ENCODE measurements at places on chromosomes 12 and 14. TPM values are rescaled to one million over a fixed set of nuclear protein-coding genes. Genes with fewer than 3 reads are reported as not detected.

- H3K4me3 ChIP-seq, result no peak overlapping the region
- no peak overlapping the region for H3K27ac ChIP-seq
- no peaks in the 10 kb centered on the region for H3K36me3 ChIP-seq
- no peaks in the 10 kb centered on the region for H3K27me3 ChIP-seq
- peaks cover 31% of the 10 kb centered on the region for H3K4me1 ChIP-seq
These were observed 54.3 kb downstream of the HMGA2 start for GRCh38 chr12:65878540-65878939.

Gene SLC17A8
- total RNA-seq, result not detected

GRCh38 chr14:71478542-71478941 lies 453.7 kb upstream of the RGS6 start:
- H3K36me3 ChIP-seq, result no peaks in the 10 kb centered on the region
- H3K27ac ChIP-seq, result no peak overlapping the region
- peaks cover 16% of the 10 kb centered on the region for H3K4me1 ChIP-seq
- no peak overlapping the region for H3K4me3 ChIP-seq

DNA sequence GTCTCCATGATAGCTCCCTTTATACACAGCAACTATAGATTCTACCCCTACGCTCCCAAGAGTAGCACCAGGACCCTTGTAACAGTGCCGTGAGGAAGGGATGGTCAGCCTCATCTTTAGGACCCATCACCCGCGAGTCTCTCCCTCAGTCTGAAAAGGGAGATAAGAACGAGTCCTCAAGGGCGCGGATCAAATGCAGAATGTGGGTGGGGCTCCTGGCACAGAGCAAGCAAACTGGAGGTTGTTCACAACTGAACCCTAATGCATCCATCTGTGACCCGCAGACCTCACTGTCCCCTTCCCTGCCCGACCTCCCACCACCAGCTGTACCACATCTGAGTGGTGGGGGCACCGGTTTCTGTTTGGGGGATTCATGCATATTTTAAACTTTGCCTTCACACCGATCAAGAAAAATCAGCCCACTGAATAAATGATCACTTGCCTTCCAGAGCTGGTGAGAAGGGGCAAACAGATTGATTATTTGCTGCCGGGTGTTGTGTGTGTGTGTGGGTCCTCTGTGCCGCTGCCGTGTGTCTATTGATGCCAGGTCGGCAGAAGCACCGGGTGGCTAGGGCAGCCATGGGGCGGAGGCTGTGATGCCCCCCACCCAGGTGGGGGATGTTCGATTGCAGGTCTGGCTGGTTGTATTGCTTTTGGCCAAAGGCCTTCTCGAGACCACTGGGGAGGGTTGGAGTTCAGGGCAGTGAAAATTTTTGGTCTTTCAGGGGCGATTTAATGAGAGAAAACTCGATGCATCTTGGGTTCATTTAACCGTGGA lies 35.7 kb upstream of the BEGAIN start:
- DNase-seq, result no peak
- no peak overlapping the region for H3K27ac ChIP-seq
- H3K27me3 ChIP-seq, result peaks cover 68% of the 10 kb centered on the region

GRCh38 chr14:100370003-100370402 lies 46.9 kb downstream of the SLC25A47 start:
- peaks cover 17% of the 10 kb centered on the region for H3K4me1 ChIP-seq
- H3K27me3 ChIP-seq, result no peaks in the 10 kb centered on the region
- no peak overlapping the region for H3K4me3 ChIP-seq
- H3K27ac ChIP-seq, result no peak overlapping the region
- H3K36me3 ChIP-seq, result peaks cover 47% of the 10 kb centered on the region
- no peak for DNase-seq

Gene OASL
- total RNA-seq, result under 0.01 TPM

- H3K4me3 ChIP-seq, result no peak overlapping the region
- H3K27ac ChIP-seq, result peak overlapping the region; percentile 3
- peak; percentile 63 for DNase-seq
These were observed 23.0 kb upstream of the TTC7B start for GRCh38 chr14:90839024-90839888.

DNA sequence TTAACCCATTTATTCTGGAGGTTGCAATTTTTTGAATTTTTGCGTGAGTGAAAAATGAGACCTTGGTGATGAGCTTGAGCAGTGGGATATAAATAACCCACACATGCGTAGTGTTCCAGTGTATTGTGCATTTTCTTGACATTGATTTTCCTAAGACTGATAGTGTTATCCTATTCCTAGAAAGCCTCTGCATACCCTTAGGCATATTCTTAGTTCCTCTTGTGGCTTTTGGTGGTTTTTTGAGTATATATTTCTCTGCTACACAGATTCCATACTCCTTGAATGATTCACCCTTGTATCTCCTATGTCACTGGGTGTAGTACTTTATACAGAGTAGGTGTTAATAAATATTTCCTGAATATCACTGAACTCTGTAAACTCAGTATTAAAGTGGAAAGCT lies 363.4 kb upstream of the PDE3A start:
- H3K36me3 ChIP-seq, result no peaks in the 10 kb centered on the region
- H3K4me3 ChIP-seq, result no peak overlapping the region
- H3K4me1 ChIP-seq, result peaks cover 2% of the 10 kb centered on the region
- no peaks in the 10 kb centered on the region for H3K27me3 ChIP-seq
- DNase-seq, result peak; percentile 27

GRCh38 chr12:27615331-27615891 lies 80.8 kb upstream of the REP15 start:
- DNase-seq, result peak; percentile 56
- no peaks in the 10 kb centered on the region for H3K36me3 ChIP-seq
- peaks cover 11% of the 10 kb centered on the region for H3K4me1 ChIP-seq
- no peaks in the 10 kb centered on the region for H3K27me3 ChIP-seq
- no peak overlapping the region for H3K4me3 ChIP-seq

Gene LMBR1L
- 18.1 TPM for total RNA-seq

Gene CABP1
- total RNA-seq, result 0.83 TPM

- H3K4me1 ChIP-seq, result no peaks in the 10 kb centered on the region
- DNase-seq, result peak; percentile 67
- H3K4me3 ChIP-seq, result no peak overlapping the region
- no peaks in the 10 kb centered on the region for H3K27me3 ChIP-seq
- no peak overlapping the region for H3K27ac ChIP-seq
These were observed 10.7 kb downstream of the KANSL2 start for GRCh38 chr12:48671231-48671856.

DNA sequence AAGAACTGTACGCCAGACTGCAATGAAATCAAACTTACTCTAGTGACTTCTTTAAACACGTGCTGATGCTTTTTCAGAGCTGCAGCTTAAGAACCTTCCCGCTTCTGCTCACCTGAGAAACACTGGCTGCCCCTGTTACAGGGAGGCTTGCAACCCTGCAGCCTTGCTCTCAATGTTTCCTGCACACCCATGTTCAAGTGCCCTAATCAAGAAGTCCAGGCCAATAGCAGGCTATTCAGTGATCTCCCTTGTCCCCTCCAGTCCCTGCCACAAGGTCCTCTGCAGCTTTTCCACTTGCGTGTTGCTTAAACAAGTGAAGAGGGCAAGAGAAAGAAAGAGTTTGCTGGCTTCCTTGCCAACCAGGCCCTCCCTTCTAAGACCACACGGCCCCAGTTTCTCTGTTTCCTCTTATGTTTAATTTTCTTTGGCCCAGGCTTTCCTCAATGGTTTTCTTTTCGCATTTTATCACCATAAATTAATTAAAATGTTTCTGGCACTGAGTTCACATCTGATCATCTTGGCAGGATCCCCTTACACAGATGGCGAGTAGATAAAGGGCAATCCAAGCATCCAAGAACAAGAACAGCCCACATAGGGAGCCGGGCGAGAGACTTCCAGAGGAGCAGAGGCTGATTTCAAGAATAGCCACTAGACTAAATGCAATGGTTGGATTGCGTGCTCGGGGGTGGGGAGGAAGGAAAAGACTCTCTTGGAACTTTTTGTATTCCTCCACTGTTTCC lies 82.3 kb upstream of the CDKN3 start:
- no peak overlapping the region for H3K4me3 ChIP-seq
- H3K27me3 ChIP-seq, result peaks cover 8% of the 10 kb centered on the region
- peaks cover 2% of the 10 kb centered on the region for H3K4me1 ChIP-seq
- H3K27ac ChIP-seq, result no peak overlapping the region
- no peak for DNase-seq

DNA sequence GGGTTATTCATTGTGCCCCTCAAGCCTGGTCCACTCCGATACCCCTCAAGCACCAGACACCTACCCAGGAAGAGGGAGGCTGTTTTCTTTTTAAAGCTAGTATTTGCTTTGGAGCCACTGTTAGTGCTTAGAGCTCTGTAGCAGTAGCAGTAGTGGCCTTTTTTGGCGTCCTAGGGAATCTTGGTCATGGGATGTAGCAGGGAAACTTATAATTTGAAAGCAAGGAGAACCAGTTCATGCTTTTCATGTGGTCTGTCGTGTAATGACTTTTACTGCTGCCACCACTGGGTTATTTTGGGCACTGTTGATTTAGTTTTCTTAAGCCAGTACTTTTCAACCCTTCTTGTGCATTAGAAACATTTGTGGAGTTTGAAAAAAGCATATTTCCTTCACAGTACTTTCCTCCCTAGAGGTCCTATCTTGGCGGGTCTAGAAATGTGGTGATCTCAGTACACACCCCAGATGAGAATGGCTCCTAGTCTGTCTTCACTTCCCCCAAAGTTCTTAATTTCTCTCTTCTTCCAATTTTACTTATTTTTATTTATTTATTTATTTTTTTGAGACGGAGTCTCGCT lies 49.7 kb downstream of the MARK3 start:
- H3K4me1 ChIP-seq, result peaks cover 1% of the 10 kb centered on the region
- no peak for DNase-seq
- no peak overlapping the region for H3K4me3 ChIP-seq
- no peak overlapping the region for H3K27ac ChIP-seq

DNA sequence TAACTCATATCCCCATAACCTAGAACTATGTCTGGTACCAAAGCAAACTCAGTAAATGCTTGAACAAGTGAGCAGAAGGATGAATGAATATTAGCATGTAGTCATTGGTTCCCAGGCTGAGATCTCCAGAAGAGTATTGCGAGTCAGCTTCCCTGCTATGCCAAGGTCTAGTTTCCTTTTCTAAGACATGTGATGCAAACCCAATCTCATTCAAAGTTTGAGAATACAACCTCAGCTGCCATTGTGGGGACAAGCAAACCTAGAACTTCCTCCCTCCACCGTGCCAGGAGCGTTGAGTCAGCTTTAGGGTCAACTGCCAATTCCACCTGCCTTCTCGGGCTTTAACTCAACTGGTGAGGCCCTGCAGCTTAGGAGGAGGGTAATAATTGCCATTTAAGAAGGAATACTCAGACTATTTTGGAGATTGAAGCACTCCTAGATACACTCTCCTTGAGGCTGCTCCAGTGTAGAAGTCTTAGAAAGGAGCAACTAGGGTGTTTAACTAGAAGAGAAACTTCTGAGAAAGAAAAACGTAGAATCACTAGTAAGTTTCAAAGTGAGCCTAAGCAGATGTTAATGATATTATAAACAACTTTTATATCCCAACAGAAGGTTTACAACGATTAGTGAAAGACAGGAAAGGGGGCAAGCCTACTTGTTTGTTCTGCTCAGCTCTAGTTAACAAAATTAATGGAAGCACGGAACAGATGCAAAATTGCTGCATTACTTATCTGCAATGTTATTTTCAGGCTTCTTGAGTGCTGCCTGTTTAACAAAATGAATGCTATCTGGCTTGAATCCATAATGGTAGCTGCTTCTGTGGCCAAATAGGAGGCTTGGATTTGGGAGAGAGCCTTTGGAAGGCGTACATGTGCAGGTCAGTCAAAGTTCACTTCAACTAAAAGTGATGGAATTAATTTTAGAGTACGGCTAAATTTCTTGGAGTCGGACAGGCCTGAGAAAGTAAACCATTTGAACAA lies 96.9 kb downstream of the HELB start:
- DNase-seq, result peak; percentile 60
- peaks cover 5% of the 10 kb centered on the region for H3K4me1 ChIP-seq
- no peaks in the 10 kb centered on the region for H3K27me3 ChIP-seq
- no peak overlapping the region for H3K4me3 ChIP-seq
- H3K27ac ChIP-seq, result no peak overlapping the region
- no peaks in the 10 kb centered on the region for H3K36me3 ChIP-seq

DNA sequence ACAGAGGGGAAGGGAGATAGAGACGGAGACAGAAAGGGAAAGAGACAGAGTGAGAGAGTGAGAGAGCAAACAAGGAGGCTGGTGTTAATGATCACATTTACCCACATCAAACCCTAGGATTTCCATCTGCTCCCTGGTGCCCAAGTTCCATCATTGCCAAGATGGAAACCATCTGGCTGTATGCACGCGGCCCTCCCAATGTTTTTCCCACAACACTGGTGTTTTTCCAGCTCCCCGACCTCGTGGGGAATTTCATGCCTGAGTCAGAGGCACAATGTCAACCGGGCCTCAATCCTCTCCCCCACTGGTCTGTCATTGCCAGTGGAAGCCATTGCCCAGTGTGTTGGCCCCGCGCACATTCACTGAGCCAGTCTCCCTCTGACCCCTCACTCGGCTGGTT lies 19.9 kb upstream of the BDKRB2 start:
- no peaks in the 10 kb centered on the region for H3K27me3 ChIP-seq
- H3K36me3 ChIP-seq, result no peaks in the 10 kb centered on the region
- peaks cover 13% of the 10 kb centered on the region for H3K4me1 ChIP-seq

DNA sequence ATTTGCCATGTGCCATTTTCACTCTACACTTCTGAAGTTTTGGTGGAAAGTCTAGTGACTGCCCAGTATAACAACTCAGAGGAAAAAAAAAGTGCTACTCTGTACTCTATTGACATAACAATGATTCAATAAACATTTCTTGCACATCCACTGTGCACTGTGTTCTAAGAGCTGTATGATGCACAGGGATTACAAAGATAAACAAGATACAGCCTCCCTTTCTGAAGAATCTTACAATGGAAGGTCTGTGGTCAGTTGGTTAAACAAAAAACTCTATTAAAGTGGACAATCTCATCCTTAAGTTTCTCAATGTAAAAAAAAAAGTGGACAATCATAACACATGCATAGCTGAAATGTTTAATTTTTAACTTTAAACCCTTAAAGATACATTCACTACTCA lies 105.7 kb upstream of the RASSF8 start:
- peak; percentile 95 for DNase-seq
- H3K27me3 ChIP-seq, result no peaks in the 10 kb centered on the region
- no peaks in the 10 kb centered on the region for H3K36me3 ChIP-seq
- peaks cover 9% of the 10 kb centered on the region for H3K4me1 ChIP-seq

- no peak overlapping the region for H3K27ac ChIP-seq
- H3K36me3 ChIP-seq, result peaks cover 2% of the 10 kb centered on the region
- no peaks in the 10 kb centered on the region for H3K4me1 ChIP-seq
These were observed 36.2 kb downstream of the OSBPL8 start for GRCh38 chr12:76523408-76523807.

Gene DPPA3
- not detected for total RNA-seq

DNA sequence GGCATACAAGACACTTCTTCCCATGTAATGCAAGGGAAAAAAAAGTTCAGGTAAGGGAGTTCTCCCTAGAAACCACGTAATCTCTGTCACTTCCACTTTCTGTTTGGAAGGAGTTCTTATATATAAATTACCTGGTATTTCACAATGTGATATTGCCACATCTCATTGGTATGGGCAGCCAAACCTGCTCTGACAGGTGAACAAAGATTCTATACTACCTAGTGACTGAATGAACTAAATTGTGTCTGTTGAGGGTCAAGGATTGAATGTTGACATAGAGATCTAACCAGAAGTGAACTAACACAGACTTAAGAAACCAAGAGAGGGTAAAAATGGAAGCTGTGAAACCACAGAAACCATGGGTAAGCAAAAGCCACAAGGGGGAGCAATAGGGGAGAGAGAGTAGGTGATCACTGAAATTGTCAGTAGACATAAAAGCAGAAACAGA lies 161.3 kb downstream of the RPL10L start:
- no peaks in the 10 kb centered on the region for H3K4me1 ChIP-seq

All from IMR-90 (cell line).